ENCODE measurements at places on chromosomes 7 and 10.

- no peak for DNase-seq
Measured at GRCh38 chr7:142754681-142755575, 5.7 kb downstream of the PRSS1 start.

- DNase-seq = no peak
Measured at GRCh38 chr10:4263601-4263921, 478.6 kb upstream of the KLF6 start.

GRCh38 chr7:35676211-35676610 lies 18.7 kb downstream of the HERPUD2 start:
- no peak for DNase-seq

GRCh38 chr10:33556620-33557019 lies 222.2 kb upstream of the NRP1 start:
- no peak for DNase-seq

- DNase-seq = no peak
Measured at GRCh38 chr7:33677556-33677955, 227.8 kb upstream of the BMPER start.

GRCh38 chr7:140594131-140594691 lies 46.4 kb downstream of the DENND2A start:
- DNase-seq = no peak

GRCh38 chr7:82406937-82407336 lies 36.6 kb downstream of the CACNA2D1 start:
- no peak for DNase-seq

DNA sequence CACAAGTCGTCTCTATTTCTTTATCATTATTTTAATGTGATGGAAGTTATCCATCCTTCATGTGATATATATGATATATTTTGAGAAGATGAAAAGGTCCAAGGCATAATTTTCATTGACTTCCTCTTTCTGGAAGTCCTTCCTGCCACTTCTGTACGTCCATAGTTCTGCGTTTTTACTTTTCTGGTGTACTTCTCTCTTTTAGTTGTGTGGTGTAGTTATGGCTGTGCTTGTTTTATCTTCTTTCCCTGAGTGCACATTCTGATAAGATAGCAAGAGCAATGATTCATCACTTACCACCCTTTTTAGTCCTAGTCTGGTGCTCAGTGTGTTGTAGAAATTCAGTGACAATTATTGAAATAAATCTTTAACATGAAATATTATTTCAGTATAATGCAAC lies 231.3 kb upstream of the FERD3L start:
- no peak for DNase-seq

DNA sequence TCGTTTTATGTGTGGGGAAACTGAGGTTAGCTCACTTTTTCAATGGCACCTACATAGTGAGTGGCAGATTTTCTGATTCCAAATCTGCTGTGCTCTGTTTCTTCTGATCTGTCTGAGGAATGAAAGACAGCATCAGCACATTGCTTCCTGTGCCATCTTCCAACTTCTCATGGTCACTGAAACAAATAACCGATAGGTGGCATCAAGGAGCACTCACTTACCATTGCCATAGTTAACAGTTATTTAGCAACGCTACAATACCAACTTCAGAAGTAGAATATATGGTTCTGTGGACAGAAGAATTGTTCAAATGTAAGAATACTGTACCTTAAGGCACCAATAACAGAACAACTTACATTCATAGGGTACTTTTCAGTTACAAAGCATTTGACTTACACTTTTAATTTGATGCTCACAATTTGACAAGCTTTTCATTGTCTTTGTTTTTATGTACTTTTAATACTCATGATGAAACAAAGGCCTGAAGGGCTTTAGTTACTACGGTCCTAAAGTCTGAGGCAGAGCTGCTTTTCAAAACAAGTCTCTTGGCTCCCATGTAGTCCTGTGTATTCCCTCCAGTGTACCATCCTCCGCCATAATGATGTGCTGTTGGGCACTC lies 228.9 kb upstream of the TCF7L2 start:
- DNase-seq = no peak

GRCh38 chr10:128469515-128469914 lies 343.3 kb upstream of the MKI67 start:
- no peak for DNase-seq

- DNase-seq = no peak
Measured at GRCh38 chr7:48113275-48113674, 24.2 kb downstream of the UPP1 start.

DNA sequence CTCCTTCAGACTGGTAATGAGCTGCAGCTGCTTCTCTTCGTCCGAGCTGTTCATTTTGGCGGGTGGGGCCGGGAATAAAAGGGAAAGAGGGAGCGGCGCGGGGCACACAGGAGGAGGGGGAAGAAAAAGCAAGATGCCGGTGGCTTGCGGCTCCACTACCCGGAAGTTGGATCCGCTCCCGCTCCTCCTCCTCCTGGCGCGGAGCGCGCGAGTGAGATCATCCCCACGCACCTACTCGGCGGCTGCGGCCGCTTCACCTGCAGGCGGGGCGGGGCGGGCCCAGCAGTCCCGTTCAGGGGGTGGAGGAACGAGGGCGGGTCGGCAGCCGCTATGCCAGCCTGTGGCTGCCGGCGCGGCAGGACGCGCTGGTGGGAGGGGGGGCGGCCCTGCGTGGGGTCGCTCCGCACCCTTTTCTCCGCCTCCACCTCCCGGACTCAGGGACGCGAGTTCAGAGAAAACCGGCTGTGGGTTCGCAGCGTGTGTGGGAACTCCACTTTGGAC lies at the start of gene SHTN1:
TSS of gene SHTN1 (minus strand) at position 162 of the 501 bp plus-strand sequence. CDS start at position 54, 108 bp downstream.
- DNase-seq = no peak

- DNase-seq = no peak
Measured at GRCh38 chr7:154474903-154475520, 422.8 kb downstream of the DPP6 start.

GRCh38 chr10:52639652-52640051 lies 132.9 kb downstream of the MBL2 start:
- DNase-seq = no peak

- DNase-seq = no peak
Measured at GRCh38 chr7:96182424-96183158, 139.3 kb downstream of the SLC25A13 start.

GRCh38 chr7:88566162-88566729 lies 193.3 kb upstream of the ZNF804B start:
- no peak for DNase-seq
